ENCODE measurements at places on chromosomes 7 and 10.

GRCh38 chr10:12750526-12751201 is 250.8 kb downstream of the CCDC3 start:
- no peak for DNase-seq

- DNase-seq: no peak
Observed at GRCh38 chr10:59838085-59838789, 68.1 kb downstream of the CCDC6 start.

GRCh38 chr10:17479822-17480221 is 25.4 kb upstream of the ST8SIA6 start:
- DNase-seq: no peak

GRCh38 chr7:98341106-98341505 is 59.6 kb downstream of the BRI3 start:
- DNase-seq: no peak

DNA sequence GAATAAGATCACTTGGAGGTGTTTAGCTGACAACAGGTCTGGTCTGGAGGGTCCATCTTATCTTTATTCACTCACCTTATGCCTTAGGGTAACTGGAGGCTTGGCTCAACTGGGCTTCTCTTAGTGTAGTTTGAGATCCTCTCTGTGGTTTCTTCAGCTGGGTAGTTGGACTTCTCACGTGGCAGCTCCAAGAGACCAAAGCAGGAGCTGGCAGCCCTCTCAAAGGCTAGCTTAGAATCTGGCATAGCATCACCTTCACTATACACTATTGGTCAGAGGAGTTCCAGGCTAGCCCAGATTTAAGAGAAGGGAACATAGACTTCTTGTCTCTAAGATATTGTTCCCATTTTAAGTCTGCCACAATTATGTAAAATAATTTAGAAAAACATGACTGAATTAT is 16.4 kb downstream of the ADK start:
- DNase-seq: no peak

GRCh38 chr10:93173967-93174845 is 100.5 kb downstream of the CYP26A1 start:
- DNase-seq: no peak

GRCh38 chr7:46786221-46786954 is 795.5 kb downstream of the TNS3 start:
- no peak for DNase-seq

- no peak for DNase-seq
Observed at GRCh38 chr7:107147464-107148393, 21.1 kb upstream of the HBP1 start.

GRCh38 chr7:133912916-133913697 is 214.0 kb upstream of the LRGUK start:
- DNase-seq: no peak

DNA sequence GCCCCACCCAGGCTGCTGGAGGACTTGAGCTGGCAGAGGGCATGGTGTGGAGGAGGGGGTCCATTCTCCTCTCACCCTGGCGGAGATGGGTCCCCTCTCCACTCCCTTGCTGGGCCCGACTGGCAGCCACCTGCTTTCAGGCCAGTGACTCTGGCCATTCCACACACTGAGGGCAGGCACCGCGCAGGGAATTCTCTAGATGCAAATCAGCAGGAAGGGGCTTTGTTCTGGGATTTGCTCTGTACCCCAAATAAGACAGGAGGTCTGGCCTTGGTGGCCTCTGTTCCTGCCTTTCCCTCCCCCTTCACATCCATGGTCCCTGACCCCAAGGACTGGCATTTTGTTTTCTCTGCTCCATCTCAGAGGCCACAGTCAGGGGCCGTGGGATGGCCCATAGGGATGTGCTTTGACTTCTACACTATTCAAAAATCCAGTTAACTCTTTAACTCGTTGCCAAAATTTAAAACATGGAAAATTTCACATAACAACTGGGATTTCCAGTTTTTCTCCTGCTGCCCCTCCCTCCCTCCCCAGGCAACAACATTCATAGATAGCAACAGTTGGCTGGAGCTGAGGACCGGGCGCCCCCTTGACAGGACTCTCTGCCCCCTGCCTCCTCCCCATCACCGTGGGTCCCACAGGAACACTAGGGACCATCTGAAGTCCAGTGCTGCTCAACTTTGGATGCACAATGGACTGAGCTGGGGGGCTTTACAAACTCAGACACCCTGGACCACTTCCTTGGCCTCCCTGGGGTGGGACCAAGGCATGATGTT is 33.9 kb downstream of the PPIF start:
- DNase-seq: no peak

DNA sequence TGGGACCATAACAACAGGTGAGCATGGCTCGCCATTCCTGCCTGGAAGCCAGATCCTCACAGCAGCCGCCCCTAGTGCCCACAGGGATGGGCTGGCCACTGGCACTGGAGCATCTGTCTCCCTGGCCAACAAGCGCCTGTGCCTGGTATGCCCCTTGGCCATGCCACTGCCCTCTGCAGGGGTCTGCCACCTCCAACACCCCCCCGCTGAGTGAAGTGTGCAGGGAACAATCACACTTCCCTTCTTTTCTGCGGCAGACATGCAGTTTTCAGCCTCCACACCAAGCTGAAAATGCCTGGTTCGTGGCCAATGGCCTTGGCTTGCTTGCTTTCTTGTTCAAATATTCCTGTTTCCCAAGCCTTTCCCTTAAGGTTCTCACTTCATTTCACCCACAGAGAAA is 50.7 kb downstream of the HSPA12A start:
- no peak for DNase-seq

DNA sequence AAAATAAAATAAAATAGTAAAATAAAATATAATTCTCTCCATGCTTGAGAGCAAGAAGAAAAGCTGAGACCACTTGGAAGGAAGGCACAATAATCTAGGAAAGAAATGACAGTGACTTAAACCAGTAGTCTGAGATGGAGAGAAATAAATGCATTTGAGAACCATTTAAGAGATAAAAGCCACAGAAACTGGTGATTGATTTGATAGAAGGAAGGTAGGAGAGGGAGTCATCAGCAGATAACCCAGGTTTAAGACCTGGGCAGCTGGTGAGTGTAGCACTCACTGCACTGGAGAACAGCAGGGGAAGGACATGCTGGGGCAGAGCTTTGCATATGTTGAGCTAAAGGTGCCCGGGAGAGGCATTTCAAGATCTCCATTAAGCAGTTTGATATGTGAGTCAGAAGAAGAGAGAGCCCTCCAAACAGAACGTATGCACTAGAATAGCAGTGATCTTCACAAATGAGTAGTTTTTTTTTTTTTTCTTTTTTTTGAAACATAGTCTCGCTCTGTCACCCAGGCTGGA is 268.0 kb downstream of the DYNC1I1 start:
- DNase-seq: no peak

- no peak for DNase-seq
Observed at GRCh38 chr10:16436367-16436757, 448 bp upstream of the PTER start.

DNA sequence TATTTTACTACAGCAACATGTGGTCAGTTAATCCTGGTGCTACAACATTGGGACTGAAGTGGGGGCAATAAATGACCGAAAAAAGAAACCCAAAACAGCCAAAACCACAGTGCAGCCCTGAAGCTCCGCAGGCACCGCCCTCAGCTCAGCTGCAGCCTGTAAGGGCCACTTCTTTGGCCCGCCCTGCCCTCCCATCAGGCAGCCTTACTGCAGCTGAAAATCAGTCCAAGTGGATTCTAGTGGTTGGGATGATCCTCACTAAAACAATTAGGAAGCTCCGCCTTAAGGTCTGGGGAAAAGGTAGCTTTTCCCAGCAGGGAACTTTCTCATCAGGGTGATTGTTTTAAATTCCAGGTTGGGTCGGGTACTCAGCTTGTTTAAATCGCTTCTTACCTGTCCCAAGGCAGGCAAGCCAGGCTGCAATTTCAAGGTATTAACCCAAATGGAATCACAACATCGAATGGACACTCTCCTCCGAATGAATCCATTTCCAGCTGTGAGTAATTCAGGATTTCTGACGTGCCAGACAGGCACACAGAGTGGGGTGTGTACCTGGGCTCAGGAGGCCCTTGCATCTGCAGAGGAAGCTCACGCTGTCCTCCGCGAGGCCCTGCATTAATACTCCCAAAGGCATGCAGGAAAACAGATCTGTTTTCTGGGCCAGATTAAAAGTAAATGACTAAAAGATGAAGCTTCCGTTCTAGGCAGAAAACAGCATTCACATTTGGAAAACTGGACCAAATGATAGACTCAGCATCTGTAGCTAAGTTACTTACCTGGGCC is 104.3 kb downstream of the CREB5 start:
- DNase-seq: no peak

GRCh38 chr10:80141696-80142460 is 9.3 kb downstream of the PLAC9 start:
- DNase-seq: no peak

DNA sequence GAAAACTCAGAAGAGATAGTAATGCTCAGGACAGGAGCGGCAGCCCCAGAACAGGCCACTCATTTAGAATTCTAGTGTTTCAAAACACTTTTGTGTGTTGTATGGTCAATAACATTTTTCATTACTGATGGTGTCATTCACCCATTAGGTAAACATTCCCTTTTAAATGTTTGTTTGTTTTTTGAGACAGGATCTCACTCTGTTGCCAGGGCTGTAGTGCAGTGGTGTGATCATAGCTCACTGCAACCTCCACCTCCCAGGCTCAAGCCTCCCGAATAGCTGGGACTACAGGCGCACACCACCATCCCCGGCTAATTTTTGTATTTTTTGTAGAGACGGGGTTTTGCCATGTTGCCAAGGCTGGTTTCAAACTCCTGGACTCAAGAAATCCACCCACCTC is 65.9 kb upstream of the CAPZA2 start:
- no peak for DNase-seq

DNA sequence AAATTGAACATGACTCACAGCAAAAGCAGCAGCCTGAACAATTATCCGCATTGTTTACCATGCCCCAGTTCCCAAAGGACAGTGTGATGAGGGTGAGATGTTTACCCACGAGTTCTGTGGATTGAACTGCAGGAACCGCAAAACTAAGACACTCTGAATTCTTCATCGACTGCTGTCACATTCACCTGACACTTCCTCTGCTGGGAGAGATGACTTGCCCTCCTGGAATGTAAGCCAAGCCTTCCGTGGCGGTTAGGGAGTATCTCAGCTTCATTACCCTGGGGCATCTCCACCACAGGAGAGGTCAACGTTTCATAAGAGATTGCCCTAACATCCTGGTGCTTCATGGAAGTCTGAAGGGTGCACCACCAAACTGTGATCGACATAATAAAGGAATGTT is 374.6 kb upstream of the ADARB2 start:
- no peak for DNase-seq

GRCh38 chr10:78465431-78465830 is 431.8 kb downstream of the RPS24 start:
- DNase-seq: no peak

- no peak for DNase-seq
Observed at GRCh38 chr10:15571575-15571974, 148.1 kb downstream of the ITGA8 start.

- no peak for DNase-seq
Observed at GRCh38 chr10:72096115-72097000, 8.0 kb upstream of the SPOCK2 start.

- no peak for DNase-seq
Observed at GRCh38 chr7:29410996-29411395, 152.6 kb upstream of the PRR15 start.

GRCh38 chr7:41501006-41501405 is 201.9 kb downstream of the INHBA start:
- no peak for DNase-seq

DNA sequence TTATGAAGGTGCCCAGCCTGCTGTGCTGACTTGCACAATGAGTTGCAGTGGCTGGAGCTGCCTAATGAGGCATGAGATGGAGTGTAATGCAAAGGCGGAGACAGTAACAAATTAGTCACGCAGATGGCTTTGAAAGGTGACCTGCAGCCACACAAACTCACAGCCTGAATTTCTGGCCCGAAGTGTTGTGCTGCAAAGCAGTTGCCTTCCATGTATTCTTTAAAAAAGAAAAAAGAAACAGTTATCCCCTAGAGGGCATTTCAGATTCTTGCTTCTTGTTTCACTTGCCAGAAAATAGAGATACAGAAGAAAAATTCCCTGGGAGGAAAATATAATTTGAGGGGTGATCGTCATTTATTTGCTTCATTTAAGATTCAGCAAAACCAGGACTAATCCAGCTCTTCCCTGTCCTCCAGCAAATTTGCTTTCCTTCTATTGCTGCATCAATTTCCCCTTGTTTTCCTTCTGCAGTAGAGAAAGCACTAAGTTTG is 239.9 kb downstream of the ADRA2A start:
- no peak for DNase-seq

- DNase-seq: no peak
Observed at GRCh38 chr7:20556091-20556490, 59.4 kb upstream of the ABCB5 start.

GRCh38 chr7:156460858-156461627 is 179.5 kb upstream of the RNF32 start:
- DNase-seq: no peak

DNA sequence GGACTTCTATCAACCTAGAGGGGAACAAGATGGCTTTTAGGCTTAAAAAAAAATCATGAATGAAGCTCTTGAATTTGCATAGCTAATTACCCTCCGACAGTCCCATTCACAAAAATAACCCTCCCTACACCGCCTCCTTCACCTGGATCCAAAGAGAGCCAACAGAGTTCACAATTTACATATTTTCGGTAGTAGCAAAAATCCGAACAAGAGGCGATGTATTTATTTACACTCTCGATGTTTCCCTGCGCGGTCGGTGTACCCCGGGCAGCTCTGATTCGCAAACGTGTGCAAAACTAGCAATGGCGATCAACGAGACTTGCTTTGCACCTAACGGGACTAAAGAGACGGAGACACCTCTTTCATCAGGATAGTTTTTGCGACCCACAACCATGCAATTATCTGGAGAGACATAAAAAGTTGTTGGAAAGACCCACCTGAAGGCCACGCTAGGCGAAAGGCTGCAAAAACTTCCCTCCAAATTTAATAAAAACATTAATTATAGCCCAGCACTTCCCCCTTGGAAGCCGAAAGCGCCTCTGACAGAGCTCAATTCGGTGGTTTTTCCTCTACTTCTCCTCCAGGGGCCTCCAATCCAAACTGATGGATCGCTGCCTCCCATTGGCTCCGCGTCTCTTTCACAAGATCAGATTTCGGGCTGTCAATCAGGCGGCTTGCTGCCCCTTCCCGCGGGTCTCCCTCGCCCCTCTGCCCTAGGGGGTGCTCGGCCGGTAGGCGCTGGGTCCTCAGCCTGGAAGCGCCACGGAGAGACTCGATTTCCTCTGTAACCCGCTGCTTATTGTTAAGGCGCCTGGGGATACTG is at the start of gene ETV1:
Gene ETV1, minus strand, starts transcription at position 541 of the 823 bp plus-strand sequence. CDS start 614 bp downstream, outside the sequence.
- no peak for DNase-seq

GRCh38 chr10:62183857-62184795 is 84.5 kb downstream of the RTKN2 start:
- DNase-seq: no peak

GRCh38 chr7:142299237-142299781 is 41.5 kb upstream of the PRSS58 start:
- no peak for DNase-seq

DNA sequence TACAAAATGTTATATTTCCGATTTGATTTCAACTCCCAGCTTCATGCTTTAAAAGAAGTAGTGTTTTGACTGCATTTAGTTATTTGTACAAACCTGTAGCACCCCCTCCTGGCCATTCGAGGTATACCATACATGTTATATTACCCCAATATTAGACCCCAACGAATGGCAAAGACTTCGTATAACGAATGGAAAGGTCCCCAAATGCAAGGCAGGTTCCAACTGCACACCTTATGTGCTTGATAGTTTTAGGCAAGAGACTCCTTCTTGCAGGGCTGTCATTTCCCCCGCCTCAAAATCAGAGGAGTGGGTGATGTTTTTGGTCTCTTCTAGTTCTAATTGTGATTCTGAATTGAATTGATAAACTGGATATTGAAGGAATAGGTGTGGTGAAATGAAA is 101.1 kb upstream of the TARP start:
- DNase-seq: no peak
